ENCODE measurements at places on chromosomes 13 and 19.

- no peak for DNase-seq
Observed at GRCh38 chr19:46979126-46980105, 40.2 kb upstream of the NPAS1 start.

DNA sequence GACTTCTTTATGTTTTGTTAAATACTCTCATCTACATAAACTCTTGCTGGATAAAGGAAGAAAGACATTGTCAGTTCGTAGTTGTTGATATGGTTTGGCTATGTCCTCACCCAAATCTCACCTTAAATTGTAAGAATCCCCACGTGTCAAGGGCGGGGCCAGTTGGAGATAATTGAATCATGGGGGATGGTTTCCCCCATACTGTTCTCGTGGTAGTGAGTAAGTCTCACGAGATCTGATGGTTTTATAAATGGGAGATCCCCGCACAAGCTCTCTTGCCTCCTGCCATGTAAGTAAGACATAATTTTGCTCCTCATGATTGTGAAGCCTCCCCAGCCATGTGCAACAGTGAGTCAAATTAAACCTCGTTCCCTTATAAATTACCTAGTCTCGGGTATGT, 3.6 kb downstream of the ADGRE1 start:
- DNase-seq: no peak

DNA sequence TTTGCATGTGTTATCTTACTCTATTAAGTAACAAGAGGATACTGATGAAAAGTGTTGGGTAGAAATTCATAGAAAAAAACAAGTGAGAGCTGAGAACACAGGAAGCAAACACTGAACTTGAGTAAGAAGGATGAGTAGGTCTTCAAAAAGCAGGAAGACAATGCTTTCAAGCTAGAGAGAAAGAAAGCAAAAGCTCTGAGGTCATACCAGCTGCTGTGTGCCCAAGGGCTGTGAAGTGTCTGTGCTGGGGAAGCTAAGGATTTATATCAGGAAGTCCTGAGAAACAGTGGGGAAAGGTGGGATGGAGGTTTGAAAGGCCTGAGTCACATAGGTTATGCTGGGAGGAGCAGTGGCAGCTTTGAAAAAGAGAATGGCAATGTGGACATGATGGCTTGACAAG, 145.5 kb upstream of the MAB21L1 start:
- no peak for DNase-seq

DNA sequence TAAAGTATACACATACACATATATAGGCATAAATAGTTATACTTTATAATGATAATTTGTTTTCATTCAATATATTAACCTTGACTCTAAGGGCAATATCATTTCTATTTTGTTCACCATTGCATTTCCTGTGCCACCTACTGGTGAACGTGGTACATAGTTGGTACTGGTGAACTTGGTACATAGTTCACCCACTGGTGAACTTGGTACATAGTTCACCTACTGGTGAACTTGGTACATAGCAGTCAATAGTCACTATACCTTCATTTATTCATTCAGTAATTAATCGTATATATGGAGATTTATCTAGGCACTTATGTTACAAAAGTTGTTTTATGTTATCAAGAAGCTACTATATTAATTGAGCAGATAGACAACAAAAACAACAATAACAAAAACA, 172.6 kb upstream of the ATXN8OS start:
- DNase-seq: no peak

GRCh38 chr13:100673713-100674571, 653 bp downstream of the TMTC4 start:
- no peak for DNase-seq

- no peak for DNase-seq
Observed at GRCh38 chr19:20151617-20152145, 15.3 kb upstream of the ZNF486 start.

- DNase-seq: no peak
Observed at GRCh38 chr13:23500849-23501248, 67.3 kb upstream of the SACS start.

DNA sequence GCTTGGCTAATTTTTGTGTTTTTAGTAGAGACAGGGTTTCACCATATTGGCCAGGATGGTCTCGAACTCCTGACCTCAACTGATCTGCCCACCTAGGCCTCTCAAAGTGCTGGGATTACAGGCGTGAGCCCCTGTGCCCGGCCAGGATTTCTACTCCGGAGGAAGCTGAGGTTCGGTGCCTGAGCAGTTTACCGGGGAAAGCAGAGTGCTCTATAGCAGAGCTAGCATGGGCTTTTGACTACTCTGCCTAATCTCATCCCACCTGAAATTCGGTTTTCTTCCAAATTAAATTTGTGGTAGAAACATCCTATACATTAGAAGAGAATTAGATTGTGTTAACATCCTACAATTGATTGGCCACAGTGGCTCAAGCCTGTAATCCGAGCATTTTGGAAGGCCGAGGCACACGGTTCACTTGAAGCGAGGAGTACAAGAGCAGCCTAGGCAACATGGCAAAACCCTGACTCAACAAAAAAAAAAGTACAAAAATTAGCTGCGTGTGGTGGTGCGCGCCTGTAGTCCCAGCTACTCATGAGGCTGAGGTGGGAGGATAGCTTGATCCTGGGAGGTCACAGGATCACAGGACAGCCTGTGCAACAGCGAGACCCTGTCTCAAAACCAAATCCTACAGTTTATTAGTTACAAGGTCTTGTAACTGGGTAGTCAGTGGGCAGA, 1.6 kb downstream of the RPL13A start:
- peak; percentile 14 for DNase-seq

GRCh38 chr13:33204130-33204927, 81.2 kb downstream of the STARD13 start:
- no peak for DNase-seq

- peak; percentile 10 for DNase-seq
Observed at GRCh38 chr19:3006075-3006767, 22.9 kb downstream of the TLE2 start.

- DNase-seq: no peak
Observed at GRCh38 chr13:32309312-32310133, 5.6 kb downstream of the ZAR1L start.

DNA sequence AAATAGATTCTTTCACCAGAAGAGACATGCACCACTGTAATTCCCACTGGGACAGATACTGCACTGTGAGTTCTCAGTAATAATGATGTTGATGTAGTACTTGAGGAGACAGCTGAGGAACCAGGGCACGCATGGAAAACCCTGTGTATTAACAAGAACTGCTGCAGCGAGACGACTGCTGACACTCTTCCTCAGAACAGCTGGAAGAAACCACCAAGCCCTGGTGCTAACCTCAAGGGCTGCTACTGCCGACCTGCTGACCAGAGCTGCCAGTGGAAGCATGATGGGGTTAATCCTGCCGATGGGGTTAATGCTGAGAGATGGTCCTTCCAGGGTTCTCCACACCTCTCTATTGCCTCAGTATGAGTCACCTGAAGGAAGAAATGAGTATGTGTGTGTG, 45.6 kb downstream of the EDNRB start:
- no peak for DNase-seq

DNA sequence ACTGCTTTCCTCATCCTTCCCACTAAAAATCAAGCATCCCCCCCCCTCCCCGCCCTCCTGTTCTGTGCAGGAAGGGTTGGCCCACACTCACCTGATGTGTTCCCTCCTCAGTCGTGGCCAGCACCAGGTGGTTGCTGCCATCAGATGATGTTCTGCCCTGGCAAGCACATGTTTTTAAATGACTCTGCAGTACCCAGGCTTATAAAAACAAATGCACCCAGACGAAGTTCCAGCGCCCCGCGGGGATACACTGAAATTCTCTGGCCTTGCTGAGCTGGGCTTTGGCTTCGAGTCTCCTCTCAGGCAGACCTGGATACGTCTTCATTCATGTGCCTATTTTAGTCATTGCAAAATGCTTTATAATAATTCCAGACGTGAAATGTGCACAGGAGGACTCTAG, 316.3 kb downstream of the DLEU7 start:
- peak; percentile 23 for DNase-seq

DNA sequence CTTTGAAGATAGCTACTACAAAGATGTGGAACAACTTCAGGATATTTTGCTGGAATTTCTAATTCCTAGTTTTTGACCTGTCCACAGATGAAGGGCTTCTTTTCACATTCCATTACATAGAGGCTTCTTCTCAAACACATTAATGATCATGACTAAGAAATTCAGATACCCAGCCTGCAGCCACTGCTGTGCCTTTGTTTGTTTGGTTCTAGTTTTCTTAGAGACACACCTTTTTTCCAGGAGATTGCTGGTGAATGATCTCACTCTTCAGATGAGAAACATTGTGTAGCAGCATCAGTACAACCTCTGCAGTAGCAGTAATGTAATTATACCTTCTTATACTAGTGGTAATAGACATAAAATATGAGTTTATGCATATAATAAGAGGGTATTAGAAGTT, 5.0 kb downstream of the TDRD3 start:
- DNase-seq: no peak

DNA sequence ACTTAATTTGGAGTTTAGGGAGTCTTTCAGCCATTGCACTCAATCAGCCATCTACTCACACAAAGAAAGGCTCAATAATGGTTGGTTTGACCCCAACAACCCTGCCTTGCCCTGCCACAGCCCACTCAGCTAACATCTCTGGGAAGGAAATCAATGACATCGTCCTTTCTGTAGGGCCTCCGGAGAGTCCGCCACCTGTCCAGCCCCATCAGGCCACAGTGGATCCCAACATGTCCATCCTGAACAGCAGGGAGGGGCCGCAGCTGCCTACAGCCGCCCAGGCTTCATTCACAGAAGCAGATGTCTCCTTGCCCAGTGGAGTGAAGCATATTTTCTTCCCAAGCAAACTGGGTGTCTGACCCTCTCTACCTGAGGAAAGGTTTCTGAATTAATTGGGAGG, 4.2 kb upstream of the CDX2 start:
- no peak for DNase-seq

DNA sequence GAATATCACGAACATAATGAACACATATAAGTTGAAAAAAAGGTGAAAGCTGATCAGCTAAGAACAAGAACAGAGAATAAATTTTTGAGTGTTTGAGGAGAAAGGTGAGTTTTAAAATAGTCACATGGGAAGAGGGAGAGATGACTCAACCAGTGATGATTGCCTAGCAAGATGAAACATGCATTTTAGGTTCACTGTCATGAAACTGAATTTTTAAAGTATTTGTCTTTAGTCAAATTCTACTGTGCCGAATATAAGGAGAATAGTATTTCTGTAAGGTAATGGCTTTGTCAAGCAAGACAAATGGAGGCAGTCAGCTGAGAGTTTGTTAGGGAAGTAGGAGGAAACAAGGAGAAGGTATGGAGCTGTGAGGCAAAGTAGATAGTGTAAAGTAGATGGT, 2557.4 kb downstream of the PCDH9 start:
- DNase-seq: no peak
